ENCODE measurements at places on chromosomes 7 and 10.

DNA sequence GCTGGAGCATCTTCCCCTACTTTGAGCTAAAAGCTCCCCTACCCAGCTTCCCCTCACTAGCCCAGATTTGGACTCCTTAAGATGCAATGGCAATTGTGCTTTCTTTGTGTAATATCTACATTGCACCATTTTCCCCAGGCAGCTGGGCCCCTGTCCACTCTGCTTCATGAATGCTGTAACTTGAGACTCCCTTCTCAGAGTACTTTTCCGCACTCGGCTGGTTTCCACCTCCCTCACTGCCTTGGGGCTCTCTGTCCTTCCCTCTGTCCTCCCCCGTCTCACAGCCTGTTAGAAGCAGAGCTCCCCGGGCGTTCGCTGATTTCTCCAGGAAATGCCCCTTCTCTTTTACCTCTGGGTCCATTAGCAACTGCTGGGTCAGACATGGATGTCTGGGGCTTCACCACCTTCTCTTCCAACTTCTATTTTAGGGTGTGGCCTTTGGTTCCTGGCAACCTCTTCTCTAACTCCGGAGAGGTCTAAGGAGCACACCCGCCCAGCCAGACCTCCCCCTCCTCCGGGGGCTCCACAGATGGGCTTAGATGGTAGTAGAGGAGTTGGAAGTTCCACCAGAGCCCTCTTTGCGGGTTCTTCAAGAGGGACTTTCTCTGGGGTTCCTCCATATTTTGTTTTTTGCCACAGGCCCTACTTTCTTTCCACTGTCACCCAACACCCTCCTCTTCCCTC is 2.9 kb upstream of the TMEM72 start:
- peak; percentile 84 for DNase-seq

DNA sequence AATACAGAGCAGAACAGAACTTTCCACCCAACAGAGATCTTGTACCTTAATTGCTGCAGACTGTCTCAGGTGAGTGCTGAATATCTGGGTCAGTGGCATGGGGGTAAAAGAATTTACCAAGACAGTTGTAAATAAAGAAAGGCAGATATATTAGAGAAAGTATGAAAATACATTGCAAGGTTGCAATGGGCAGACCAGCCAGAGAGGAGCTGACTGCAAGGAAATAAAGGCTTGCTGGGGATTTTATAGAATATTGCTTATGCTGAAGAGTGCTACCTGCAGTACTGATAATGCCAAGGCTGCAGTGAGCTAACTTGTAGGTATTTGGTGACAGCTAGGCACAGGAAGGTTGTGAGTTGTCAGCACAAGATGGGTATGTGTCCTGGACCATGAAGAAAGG is 171.0 kb upstream of the TRIM24 start:
- no peak for DNase-seq

DNA sequence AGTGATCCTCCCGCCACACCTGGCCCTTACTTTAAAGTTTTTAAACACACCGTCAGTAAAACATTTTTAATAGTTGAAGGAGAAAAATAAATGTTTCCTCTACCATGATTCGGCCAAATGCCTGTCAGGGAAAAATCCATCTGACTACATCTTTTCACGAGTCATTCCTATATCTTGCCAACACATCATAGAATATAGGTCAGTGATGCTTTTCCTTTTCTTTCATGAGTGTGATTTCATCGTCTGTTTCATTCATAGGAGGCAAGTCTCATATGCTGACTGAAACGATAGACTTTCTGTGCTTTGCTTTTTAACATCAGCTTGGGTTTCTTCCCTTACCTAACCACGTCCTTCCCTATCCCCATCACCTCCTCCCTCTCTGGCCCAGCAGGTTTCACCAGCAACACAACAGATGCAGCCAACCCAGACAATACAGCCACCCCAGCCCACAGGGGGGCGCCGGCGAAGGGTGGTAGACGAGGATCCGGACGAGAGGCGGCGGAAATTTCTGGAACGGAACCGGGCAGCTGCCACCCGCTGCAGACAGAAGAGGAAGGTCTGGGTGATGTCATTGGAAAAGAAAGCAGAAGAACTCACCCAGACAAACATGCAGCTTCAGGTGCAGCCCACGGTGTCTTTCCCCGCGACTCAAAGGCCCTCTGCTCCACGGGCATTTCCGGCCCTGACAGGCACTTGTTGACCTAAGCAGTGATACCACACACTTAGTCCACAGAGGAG is 149.2 kb downstream of the TRIL start:
- no peak for DNase-seq

GRCh38 chr10:133126431-133127290 is 33.4 kb upstream of the KNDC1 start:
- no peak for DNase-seq

DNA sequence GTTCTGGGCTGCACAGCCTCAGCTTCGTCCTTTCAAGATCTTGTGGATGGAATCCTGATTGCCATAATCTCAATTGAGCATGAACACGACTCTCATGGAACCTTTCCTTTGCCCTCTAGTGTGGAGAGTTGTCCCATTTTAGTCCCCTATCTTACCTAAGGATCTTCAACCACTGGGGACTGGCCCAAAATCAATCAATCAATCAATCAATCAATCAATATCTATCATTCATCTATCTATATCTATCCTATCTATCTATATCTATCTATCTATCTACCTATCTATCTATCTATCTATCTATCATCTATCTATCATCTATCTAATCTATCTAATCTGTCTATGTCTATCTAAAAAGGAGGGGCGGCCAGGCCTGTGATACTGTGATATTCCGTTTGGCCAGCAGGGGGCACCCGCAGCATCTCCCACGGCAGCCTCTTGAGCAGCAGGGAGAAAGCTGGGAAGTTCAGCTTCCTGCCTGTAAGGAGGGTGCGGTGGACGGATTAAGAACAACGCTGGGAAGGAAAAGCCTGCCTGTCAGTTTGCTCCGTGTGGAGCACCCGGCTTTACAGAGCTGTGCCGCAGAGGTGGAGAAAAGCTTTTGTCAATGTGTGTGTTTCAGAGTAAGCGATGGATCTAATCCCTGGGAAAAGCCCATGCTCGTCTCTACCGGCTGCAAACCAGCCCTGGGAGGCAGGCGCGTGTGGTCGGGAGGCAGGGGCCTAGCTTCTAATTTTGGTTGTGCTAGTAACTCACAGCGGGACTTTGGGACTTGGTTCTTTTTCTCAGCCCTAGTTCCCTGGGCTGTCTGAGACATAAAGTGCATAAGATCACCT is 124.9 kb downstream of the SH2D4B start:
- peak; percentile 70 for DNase-seq

Data from renal cortical epithelial cell (primary cell).